ENCODE measurements at places on chromosomes 6 and 20.
A peak's percentile ranks its signal among the peaks of the same experiment; 100 is the strongest.

GRCh38 chr20:50545126-50545525, 34.9 kb downstream of the PTPN1 start:
- DNase-seq, result no peak

- DNase-seq, result no peak
These were observed 49.1 kb upstream of the DST start for GRCh38 chr6:56691814-56692213.

GRCh38 chr6:45822246-45822812, 193.3 kb downstream of the CLIC5 start:
- no peak for DNase-seq

DNA sequence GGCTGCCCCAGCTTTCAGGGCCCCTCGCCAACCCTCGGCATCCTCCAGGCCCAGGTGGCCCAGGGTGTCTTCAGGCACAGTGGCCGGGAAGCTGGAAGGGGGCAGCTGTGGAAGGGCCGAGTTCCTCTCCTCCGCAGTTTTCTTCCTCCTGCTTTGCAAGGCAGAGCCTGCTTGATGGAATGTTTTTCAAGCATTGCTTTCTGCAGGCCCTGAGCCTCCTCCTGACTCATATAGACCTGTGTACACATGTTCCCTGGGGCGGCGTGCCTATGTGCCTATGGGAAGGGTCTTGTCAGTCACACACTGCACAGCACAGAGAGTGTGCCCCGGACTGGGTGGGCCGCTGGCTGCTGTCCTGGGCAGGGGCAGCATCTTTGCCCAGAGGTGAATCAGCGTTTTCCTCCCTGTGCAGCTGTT, 107.5 kb downstream of the ERMARD start:
- DNase-seq, result no peak

DNA sequence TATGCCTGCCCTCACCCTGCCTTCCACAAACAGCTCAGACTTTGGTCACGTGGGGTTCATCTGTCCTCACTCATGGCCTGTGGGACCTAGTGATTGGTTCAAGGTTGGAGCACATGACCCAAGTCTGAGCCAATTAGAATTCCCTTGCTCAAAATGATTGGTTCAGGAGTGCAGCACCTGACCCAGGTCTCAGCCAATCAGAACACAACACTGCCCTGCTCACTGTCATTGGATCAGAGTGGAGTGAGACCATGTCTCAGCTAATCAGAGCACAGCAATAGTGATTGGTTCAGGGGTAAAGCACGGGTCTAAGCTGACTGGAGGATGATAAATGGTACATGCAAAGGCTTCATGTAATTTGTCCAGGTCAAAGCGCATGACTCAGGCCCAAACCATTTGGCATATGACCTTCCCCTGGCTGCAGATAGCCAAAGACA, 102.2 kb downstream of the PREX1 start:
- no peak for DNase-seq

- DNase-seq, result no peak
These were observed 702.7 kb downstream of the MAFB start for GRCh38 chr20:39986173-39986904.

- DNase-seq, result no peak
These were observed 25.3 kb downstream of the ANKS1A start for GRCh38 chr6:34914358-34914757.

DNA sequence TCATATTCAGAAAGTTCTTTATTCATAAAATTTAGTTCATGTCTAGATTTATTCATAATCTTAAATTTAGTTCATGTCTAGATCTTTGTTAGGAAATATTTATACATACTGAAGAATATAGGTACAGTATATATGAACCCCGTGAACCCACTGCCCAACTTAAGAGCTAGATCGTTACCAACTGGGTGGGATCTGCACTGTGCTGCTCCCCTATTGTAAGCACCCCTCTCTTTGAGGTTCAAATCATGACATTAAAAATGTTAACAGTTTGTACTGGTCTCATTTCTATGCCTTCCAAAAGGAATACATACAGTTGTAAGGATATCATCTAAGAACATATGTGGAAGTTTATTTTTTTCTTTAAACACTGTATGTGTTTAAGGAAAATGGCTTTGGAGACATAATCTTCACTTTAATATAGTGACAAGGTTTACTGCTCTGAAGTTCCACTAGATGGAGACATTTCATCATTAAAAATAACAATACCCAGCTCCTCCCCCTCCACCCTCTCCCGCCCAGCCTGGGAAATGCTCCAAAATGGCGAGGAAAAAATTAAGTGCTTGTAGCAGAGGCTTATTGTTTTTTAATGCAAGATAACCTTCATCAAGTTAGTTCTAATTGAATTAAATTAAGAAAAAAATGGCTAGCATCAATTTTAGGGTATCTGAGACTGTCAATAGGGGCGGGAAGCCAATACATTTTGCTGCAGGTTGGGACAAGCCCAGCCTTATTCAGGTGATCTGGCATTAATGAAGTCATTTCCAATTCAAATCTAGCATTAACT, 104.1 kb upstream of the TRAF3IP2 start:
- peak; percentile 76 for DNase-seq

- no peak for DNase-seq
These were observed 20.1 kb downstream of the C6orf163 start for GRCh38 chr6:87364602-87365252.

GRCh38 chr20:11794525-11794924, 123.2 kb upstream of the BTBD3 start:
- DNase-seq, result no peak

DNA sequence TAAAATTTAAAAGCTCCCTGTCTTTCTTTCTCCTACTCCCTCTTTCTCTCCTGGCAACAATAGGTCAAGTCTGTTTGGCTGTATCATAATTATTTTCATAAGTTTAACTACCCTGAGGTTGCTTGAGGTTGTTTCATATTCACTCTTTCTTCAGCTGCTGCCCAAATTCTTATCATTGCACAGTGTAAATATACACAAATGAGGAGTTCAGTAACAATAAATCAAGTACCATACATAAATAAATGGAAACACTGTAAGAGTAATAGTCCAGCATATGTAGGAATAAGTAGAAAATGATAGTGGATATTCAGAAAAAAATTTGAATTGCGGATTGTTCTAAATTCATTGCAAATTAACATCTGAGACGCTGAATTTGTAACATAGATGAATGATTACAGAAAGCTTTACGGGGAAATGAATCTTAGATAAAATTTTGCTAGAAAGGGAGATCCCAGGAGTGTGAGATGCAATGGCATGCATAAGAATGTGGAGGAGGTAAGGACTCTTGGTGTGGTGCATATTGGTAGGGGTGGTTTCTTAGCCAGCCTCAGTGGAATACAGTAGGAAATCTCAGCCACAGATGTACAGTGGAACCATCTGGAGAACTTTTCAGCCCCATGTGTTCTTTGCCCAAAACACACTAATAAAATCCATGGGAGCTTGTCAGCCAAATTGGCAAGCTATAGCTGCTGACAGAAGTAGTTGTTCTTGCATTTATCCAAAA, 480.7 kb downstream of the HTR1B start:
- DNase-seq, result no peak

GRCh38 chr6:18585032-18585573, 198.0 kb downstream of the RNF144B start:
- no peak for DNase-seq

DNA sequence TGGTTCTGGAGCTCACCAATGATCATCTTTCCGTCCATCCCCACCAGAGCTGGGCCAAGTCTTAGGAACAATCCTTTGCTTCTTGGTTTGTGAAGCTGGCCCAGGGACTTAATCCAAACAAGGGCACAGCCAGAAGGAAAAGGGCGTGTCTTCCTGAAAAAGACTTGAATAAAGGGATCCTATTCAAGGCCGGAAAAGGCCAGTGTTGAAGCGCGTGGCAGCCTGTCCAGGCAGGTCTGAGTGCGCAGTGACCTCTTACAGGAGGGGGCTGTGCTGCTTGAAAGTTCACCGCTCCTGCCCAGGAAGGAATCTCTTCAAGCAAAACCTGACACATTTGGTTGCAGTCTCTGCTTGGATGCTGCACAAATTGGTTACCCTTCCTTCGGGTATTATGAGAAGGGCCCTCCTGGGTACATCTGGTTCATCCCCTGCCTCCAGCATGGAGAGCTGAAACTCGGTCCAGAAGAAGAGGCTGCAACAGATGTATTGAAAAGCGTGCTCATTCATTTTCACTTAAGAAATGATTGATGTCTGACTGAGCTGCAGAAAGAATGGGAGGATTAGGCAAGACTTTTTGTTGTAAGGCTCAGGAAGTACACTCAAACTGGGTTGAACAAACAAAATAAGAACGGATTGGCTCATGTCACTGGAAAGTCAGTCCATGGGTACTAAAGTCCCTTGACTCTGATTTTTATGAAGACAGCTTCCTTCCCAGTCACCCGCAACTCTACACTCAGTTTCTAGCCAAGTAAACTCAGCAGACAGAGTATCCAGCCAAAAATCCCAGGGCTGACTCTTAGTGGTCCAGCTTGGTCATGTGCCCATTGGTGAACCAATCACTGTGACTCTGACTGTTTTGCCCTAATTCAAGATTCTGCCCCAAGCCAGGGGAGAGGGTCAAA, 136.3 kb downstream of the TFAP2C start:
- no peak for DNase-seq

GRCh38 chr20:1809611-1810510, 85.3 kb upstream of the SIRPA start:
- DNase-seq, result no peak

DNA sequence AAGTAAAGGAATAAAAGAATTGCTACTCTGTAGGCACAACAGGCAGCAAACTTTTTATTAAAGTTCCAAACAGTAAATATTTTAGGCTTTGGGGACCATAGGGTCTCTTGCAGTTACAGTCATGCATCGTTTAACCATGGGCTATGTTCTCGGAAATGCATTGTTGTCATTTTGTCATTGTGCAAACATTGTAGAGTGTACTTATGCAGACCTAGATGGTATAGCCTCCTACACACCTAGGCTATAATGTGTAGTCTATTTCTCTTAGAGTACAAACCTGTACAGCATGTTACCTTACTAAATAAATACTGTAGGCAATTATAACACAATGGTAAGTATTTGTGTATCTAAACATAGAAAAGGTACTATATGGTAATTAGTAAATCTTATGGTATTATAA, 54.7 kb downstream of the CDS2 start:
- DNase-seq, result no peak

DNA sequence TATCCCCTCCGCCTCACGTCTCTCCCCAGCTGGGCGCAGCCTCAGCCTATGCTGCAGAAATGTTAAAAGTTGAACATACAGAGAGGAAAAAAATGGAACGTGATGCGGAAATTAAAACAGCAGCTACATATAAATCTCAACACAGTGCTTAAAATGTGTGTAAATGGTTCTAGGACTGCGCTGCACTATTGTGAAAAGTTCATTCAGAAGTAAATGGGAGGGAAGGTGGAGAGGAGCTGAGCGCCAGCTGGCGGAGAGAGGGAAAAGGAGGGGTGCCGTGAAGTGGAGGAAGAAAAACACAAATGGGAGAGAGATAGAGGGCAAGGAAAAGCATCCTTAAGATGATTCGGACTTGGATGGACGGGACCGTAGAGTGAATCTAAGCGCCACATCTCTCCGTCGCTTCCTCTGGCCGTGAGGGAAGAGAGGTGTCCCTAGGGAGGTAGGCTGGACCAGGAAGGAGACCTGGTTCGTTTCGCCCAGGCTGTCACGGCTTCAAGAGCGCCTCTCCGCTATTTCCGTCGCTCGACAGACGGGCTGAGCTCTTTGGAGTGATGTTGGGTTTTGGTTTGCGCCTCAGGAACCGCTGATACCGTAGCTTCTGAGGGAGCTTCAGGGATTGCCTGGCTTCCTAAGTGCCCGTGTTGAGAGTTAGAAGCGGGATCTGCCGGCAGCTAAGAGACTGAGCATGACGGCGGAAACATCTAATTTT, 113.7 kb downstream of the TRIM27 start:
- no peak for DNase-seq

- no peak for DNase-seq
These were observed 92.9 kb downstream of the FOXC1 start for GRCh38 chr6:1702580-1703051.

DNA sequence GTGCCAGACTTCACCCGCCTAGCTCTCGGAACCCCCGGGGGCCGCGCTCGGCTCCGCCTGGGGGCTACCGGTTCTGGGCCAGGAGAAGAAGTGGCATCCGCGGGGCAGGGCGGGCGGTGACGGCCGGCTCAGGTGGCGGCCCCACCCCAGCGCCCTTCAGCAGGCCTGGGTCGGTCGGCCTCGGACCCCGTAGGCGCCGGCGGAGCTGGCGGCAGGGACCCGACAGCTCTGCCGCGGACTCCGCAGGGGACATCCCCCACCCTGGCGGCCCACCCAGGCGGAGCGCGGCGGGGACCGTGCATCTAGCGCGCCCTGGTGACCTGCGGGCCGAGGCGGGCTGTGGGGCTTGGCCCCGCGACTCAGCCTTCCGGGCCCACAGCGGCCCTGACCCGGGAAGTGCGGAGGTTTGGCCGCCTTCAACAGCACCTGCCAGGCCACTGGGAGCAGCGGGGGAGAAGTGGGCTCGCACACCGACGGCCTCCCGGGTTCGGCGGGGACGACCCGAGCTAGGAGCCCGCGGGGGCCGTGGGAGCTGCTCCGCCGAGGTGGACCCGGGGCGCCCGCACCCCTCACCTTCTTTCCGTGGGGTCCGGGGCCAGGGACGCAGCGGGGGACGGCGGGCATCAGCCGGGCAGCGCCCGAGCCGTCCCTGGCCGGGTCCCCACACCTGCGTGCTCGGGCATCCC, 87.1 kb downstream of the TMEM242 start:
- no peak for DNase-seq

GRCh38 chr6:139597771-139598755, 223.6 kb upstream of the CITED2 start:
- no peak for DNase-seq

- DNase-seq, result no peak
These were observed 11.0 kb downstream of the TRIM10 start for GRCh38 chr6:30149858-30150550.

- DNase-seq, result no peak
These were observed 373.5 kb upstream of the BTBD3 start for GRCh38 chr20:11544029-11544678.

DNA sequence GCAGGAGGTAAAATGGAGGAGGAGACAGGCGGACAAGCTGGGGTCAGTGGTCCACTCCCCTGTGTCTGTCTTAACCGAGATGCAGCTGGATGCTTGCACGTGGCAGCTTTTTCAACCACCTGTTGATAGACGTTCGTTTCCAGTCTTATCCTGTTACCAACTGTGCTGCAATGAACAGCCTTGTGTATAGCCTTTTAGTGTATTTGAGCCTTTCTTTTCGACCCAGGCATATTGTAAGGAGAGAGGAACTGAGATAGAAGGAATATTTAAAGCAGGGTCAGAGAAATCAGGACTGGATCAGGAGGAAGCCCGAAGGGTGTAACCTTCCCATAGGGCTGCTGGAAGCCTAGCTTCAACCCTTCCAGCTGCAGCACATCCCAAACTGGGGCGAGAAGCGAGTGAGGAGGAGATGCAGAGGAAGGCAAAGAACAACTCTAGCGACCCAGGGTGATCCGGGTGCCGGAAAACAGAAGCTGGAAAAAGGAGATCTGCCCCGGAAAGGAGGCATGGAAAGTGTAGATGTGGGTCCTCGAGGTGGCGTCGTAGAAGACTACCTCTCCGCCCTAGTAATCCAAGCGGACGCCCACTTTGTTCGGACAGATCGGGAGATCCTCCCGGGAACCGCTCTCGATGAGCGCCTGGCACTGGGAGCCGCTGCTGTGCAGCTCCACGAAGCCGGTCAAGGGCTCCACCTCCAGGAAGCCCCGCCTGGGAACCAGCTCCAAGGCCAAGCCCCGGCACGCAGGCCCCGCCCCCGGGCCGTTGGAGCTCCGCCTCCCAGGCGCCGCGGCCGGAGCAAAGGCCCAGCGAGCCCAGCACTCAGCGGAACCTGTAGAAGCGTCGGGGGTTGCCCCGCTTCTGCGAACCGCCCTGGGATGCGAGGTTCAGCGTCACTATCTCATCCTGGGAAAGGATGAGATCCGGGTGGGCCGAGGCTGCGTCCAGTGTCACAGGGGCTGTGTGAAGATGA, 11.2 kb downstream of the TRIM31 start:
- DNase-seq, result peak; percentile 31

GRCh38 chr6:24489881-24490280, 503 bp upstream of the GPLD1 start:
- DNase-seq, result no peak

Data from CD4-positive, alpha-beta memory T cell (primary cell).